ENCODE measurements at places on chromosomes 12 and 14.

GRCh38 chr12:125685915-125686314, 620.7 kb downstream of the AACS start:
- DNase-seq = no peak

GRCh38 chr14:25488961-25489360, 439.0 kb upstream of the STXBP6 start:
- no peak for DNase-seq

GRCh38 chr12:93348575-93349435, 28.9 kb upstream of the NUDT4 start:
- DNase-seq = no peak

DNA sequence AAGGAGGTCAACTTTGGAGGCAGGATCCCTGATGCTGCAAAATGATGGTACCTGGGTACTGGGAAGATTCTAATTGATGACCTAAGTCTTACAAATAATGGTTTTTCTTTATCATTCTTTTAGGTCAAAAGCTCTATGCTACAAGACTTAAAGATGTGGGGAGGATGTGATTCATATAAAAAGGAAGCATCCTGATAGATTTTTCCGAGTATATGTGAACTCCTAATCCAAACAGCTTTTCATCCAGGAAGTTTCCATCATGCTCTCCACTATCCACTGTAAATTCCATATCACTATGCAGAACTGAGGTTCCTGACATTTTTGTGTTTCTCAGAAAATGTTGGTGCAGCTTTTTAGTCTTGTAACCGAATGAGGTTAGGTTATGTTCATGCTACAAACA, 293.2 kb downstream of the PAWR start:
- no peak for DNase-seq

- no peak for DNase-seq
Measured at GRCh38 chr12:70364695-70365397, 1.2 kb upstream of the KCNMB4 start.

GRCh38 chr14:101182476-101182875, 279.0 kb upstream of the RTL1 start:
- no peak for DNase-seq

- no peak for DNase-seq
Measured at GRCh38 chr14:52546318-52546670, 6.0 kb downstream of the TXNDC16 start.

- DNase-seq = no peak
Measured at GRCh38 chr12:125187780-125188741, 122.8 kb downstream of the AACS start.

DNA sequence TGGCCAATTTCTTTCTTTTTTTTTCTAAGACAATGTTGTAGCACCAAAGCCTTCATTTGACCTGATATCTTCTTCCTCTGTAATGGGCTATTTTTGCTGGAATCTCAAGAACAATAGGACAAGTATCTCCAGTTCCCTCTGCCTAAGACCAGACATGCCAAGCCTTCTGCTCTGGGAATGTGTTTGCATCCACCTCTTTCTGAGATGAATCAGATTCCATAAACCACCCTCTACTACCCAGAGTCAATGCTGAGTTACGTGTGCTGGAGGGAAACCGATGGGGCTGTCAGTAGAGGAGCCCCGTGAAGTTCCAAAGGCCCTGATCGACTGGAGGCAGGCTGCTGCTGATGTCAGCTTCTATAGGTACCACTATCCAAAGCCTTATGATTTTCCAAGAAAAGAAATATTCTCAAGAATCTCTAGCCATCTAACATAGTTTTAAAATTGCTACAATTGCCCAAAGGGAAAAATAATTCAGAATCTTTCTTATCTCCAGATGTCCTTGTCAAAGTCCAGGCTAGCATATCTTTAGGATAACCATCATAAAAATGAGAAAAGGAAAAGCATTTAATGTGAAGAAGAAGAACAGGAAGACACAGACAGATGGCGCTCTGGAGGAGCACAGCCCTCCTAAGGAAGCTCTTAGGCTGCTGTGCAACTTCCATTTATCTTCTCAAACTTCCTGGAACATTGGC, 101.9 kb downstream of the SLC8A3 start:
- DNase-seq = peak; percentile 25

GRCh38 chr12:100024974-100025555, 40.3 kb upstream of the ANKS1B start:
- no peak for DNase-seq

- DNase-seq = no peak
Measured at GRCh38 chr12:132783917-132784531, 22.4 kb upstream of the ANKLE2 start.

DNA sequence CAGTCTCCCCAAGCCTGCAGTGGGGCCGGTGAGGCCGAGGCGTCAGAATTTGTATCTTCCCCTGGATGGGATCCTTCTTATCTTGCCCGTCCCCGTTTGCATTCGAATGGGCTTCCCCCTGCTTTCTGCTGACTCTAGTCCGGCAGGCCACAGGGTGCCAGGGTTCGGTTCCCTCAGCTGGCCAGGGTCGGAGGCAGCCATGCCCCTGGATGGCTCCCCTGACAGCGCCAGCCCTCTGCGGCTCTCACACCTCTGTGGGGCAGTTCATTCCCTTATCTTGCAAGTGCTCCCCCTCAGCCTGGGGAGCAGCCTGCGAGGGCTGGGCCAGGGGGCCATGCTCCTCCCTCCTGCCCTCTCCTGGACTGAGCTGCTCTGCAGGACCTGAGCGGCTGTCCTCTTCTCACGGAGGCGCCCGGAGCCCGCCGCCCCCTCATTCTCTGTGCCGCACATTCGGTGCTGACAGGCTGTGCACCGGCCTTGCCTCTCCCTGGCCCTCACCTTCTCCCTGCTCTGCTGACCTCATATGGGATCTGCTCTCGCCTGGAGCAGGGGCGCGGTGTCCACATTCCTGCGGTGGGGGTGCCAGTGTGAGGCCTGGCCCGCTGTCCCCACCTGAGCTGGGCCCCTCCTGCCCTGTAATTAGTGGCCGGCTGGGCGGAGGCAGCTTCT, 32.8 kb downstream of the KIF26A start:
- no peak for DNase-seq

DNA sequence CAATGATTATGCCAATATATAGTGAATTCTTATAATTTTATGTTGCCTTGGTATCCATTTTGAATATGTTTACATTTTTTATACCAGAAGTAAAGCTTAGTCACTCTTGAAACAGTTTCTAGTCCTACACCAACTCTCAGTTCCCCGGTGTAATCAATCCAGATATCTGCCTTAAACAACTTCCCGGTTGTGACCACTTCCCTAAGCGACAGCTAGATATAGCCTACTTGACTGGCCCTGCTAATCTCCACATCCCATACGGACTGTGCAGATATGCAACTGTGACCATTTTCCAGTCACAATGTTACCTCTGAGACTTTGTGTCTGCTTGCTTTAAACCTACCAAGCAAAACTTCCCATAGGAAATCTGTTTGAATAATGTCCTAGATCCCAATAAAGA, 1551.5 kb upstream of the SEL1L start:
- no peak for DNase-seq

- no peak for DNase-seq
Measured at GRCh38 chr12:65122703-65123102, 1.6 kb upstream of the WIF1 start.

DNA sequence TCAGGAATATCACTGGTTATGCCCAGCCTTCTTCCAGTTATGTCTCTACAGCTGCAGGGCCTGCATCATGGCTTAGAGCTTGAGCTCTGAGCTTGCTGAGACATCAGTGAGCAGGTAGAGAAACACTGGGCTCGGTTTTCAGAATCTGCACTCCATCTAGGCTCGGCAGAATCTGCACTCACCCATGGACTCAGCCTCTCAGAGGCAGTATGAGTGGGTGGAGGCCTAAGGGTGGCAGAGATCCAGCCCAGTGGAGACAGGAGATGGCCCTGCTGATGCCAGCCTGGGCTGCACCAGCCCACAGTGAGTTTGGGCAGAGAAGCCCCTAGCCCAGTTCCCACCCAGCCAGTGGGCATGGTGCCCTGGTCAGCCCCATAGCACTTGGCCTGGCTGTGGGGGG, 12.8 kb downstream of the KRT80 start:
- no peak for DNase-seq

DNA sequence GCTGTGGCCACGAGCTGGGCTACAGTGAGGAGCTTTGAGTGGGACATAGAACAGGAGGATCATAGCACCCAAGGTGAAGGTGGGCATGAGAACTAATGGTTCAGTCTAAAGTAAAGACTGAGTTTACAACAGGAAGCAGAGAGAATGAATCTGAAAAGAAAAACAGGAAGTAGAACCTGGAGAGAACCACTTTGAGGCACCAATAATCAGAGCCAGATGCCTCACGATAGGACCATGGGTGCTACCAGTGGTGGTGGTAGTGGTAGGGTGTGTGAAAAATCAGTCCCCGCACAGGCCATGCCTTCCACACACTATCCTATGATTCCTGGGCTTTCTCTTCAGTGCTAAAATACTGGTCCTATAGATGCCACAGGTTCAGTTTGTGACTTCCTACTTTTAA, 293.6 kb downstream of the AKAP6 start:
- DNase-seq = no peak

DNA sequence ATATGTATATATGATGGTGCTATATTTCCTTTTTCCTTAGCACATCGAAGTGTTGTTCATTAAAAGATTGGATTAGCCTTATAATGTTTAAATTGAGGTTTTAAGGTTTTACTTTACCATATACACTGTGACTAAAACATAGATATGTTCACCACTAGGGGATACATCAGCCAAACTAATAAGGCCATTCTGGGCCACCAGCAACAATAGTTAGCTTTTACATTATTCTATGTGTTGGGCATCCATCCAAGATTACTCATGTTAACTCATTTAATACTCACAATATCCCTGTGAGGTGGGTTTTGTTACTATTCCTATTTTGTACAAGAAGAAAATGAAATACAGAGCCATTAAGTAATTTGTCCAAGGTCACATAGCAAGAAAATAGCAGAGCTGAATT, 202.6 kb upstream of the AVPR1A start:
- peak; percentile 12 for DNase-seq

DNA sequence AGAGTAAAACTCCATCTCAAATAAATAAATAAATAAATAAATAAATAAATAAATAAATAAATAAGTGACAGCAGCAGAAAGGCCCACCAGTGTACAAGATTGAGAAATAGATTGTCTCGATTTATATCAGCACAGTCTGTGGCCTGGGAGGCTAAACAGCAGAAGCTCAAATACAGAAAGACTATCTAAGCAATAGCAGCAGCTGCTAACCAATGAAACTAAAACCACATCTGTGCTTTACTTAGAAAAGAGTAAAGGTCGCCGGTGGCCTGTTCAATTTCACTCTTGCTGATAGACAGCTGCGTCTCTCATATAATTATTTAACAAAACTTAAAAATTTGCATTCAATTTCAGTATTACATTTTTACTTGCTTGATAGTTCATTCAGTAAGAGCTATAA, 325.7 kb downstream of the CEP128 start:
- no peak for DNase-seq

DNA sequence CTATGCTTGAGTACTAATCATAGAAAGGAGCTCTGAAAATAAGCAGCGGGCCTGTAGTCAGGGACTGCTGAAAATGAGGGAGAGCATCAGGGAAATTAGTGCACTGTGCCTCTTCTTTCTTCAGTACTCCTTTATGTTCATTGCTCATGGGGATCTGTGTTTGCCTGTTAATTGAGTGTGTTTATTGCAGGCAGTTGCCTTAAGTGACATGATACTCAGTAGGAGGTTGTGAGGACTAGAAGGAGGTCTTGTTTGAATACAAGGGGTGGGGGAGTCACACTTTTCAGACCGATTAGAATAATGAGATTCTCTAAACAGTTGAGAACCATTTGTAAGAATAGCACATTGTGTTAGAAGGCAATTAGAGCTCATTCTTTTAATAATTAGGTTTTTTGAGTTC, 102.6 kb upstream of the SLCO1C1 start:
- DNase-seq = no peak

GRCh38 chr12:67811437-67812361, 163.2 kb downstream of the DYRK2 start:
- peak; percentile 84 for DNase-seq

DNA sequence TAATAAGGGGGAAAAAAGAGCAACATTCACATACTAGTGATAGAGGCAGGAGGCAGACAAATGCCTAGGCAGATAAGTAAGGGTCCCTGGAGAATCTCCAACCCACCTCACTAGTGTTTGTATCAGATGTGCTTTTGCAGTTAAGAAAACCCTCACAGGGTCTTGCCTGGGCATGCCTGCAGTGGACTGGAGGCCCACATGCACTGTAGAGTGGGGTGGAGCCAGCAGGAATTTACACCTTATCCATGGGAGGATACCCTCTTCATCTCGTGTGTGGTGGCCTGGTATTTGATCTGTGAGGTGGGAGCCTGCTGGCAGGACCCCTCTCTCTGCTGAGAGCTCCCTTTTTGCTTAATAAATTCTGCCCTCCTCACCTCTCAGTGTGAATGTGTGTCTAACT, 238.0 kb upstream of the SLC16A7 start:
- no peak for DNase-seq

DNA sequence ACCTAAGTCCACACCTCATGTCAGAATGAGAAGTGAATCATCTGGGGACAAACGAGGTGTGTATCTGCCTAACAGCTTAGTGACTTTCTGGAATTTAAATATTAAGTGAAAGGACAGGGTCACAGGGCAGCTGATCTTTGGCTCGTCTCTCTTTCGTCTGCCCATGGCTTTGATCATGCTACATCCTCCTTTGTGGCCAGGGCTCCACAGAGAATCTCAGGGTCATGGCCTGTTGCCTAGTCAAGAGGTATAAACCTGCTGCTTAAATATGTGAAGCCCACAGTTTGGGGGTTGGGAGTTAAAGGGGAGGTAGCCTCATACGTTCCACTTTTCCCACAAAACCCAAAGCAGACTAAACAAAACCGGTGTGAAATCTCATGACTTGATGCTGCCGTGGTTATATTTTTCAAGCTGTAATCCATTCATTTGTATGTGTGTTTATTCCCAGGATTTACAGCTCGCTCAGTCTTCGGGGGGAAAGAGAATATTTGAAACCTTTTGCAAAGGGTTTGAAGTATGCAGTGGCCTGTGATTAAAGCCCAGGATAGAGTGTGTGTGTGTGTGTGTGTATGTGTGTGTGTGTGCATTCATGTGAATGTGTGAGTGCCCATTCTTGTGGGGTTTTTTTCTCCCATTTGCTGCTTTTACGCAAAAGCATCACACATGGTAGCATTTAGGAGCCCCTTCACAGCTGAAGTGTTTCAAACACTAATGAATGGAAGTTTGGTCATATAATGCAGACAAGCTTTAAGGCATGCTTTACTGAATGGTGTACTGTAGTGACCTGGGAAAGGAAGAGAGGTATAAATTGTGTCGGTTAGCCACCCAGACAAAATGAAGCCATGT, 137.1 kb downstream of the HMGA2 start:
- no peak for DNase-seq

DNA sequence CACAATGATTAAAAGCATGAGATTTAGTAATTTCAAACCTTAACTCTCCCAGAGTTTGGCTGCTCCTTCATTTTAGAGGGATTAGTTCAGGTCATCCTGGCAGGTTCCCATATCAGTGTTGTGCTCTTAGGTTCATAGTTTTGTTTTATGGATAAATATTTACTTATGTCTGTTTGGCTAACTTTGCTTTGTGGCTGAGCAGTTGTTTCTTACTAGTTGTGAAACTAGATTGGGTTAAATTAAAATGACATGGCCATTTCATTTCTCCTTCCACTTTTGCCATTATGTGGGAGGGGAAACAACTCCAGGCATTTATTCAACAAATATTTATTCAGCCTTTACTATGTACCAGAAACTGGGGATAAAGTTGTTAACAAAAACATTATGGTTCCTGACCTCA, 158.8 kb downstream of the TMTC3 start:
- DNase-seq = no peak
